ENCODE measurements at places on chromosomes 13 and 19.
A peak's percentile ranks its signal among the peaks of the same experiment; 100 is the strongest.

DNA sequence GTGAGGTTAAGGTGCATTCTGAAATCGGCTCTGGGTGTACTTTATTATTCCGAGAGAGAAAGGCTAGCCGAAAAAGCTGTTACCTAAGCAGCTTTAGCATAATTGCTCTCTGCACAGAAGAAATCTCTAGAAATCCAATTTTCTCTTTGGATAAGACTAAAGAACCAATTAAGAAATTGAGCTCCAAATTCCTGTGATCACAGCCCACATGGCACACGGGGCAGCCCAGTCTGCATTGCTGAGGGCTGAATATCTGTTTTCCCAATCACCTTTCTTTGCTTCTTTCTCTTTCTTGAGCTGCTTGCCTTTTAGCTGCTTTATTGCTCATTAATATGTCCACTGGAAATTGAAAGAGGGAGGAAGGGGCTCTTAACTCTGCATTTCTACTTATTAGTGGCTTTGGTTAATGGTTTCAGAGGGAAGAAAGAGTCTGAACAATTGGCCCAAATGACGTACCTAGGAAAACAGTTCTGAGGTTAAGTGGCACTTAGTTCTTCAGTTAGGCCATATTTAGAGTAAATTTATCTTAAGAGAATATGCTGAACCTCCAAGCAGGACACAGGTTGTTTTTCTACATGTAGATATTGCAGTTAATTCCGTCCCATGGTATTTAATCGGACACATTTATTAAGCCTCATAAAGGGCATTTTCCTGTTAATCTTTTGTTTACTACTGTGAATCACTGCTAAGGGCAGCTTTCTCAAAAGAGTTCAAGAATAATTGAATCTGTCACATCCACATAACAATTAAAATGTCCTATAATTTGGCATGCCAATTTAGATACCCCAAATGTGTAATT is 265.7 kb downstream of the ABCC4 start:
- peak; percentile 45 for DNase-seq

DNA sequence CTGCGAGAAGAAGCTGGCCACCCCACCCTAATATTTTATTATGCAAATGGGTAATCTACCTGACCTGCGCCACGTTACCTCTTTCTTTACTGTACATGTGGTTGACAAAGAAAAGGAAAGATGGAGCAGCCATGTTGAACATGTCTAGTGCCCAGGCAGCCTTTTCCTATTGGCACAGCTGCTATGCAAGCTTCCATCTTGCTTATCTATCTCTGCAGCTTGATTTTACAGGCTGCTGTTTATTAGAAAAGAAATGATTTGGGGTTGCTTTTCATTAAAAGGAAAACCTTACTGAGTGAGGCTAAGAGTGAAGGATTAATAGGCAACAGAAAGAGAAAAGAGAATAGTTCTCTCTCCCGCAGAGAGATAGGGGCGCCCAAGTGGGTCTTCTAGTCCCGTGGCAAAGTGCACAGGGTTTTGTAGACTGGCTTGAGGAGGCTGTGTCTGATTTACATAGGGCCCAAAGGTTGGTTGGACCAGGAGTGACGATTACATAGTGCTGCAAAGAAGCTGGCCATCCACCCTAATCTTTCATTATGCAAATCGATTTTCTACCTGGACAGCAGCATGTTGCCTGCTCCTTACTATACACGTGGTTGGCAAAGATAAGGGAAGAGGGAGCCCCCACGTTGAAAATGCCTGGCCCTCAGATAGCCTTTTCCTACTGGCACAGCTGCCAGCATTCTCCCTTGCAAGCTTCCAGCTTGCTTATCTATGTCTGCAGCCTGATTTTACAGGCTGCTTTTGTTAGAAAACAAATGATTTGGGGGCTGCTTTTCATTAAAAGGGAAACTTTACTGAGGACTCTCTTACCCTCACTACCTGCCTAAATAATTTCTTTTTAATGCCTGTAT is 28.3 kb downstream of the OR10H4 start:
- DNase-seq = no peak

DNA sequence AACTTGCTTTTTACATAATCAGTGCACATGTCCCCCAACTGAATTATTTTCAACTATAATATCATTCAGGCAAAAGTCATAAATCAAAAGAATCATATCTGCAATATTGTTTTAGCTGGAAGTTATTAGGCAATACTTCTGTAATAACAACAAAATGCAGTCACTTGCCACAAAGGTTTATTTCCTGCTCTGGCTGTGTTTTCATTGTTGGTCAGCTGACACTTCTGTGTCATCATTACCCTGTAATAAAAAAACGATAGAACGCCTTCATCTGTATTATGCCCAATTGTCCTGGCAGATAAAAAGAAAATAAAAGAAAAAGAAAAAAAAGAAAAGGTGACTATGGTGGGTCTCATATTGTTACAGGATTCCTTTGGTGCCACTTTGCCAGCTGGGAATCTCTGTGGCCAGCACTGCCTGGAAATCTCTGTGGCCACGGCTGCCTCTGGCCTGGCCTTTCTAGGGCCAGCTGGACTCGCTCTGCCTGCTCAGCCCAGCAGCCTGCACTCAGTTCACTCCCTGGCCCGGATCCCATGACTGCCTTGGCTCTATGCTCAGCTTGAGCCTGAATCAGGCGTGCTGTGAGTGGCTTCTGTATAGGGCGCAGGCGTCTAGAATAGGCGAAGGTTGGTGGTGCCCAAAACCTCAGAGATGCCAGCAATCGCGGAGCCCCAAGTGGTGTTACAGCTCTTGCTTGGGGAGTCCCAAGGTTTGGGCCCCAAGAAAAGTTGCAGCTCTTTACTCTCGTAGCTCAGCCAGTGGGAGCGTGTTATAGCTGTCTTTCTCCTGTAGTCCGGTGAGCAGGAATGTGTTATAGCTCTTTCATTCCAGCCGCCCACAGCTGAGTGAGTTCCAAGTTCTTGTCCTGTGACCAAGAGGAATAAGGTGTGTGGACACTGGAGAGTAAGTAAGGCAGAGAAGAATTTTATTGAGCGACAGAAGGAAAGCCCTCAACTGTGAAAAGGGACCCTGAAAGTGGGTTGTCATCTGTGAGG is 1227.1 kb downstream of the SLITRK1 start:
- DNase-seq = no peak

DNA sequence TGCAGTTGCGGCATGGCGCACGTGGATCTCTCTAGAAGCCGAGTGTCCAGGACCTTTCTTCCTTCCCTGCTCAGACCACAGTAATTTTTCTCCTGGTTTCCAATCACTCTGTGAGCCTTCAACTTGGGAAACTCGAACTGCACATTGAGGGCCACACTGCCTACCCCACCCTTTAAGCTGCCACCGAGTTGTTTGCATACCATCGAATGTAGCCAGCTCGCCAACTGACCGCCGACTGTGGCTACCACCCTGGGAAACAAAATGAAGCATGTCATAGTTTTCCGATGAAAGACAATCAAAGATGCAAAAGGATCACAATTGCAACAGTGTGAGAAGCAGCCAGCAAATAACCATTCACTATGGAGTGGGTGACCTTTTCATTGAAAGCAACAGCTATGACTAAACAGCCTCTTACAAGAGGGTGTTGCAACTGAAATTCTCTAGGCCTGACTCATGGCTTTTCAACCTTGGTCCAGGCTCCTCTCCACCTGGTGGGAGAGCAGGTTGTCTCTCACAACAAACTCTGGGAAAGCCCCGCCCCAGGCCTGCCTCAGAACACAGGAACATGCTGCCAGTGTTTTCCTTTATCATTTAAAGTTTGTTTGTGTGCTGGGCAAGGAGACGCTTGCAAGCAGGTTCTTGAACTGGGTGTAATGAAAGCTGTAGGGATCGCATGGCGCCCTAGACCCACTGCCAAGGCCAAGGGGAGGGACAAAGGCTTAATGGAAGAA is 141.7 kb upstream of the SERP2 start:
- no peak for DNase-seq

DNA sequence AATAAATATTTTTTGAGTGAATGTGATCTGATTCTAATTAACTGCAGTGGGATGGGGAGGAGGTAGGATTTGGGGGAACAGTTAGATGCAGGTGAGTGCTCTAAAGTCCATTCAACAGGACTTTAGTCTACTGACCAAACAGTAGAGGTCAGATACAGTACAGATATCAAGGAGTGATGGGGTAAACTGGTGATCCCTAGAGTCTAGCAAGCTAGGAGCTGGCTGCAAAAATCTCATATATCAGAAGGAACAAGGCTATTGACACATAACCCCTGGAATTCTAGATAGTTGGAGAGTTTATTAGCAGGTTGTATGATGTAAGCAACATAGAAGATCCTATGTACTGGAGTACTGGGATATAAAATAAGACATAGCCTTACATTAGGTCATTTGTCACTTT is 131.6 kb downstream of the HS6ST3 start:
- no peak for DNase-seq

GRCh38 chr13:100594731-100595130 is 6.1 kb upstream of the GGACT start:
- no peak for DNase-seq

Measured in eye (tissue), 1 donor.